ENCODE measurements at places on chromosomes 3 and 15. TPM values are rescaled to one million over a fixed set of nuclear protein-coding genes. Genes with fewer than 3 reads are reported as not detected.

Gene CAV3
- not detected for total RNA-seq

- DNase-seq: no peak
Measured at GRCh38 chr3:175316799-175317198, 457.7 kb downstream of the NAALADL2 start.

Gene CMTM6
- 52.4 TPM for total RNA-seq

GRCh38 chr15:34701536-34701935, 53.3 kb downstream of the GJD2 start:
- DNase-seq: no peak

Gene PRC1
- 3.8 TPM for total RNA-seq

DNA sequence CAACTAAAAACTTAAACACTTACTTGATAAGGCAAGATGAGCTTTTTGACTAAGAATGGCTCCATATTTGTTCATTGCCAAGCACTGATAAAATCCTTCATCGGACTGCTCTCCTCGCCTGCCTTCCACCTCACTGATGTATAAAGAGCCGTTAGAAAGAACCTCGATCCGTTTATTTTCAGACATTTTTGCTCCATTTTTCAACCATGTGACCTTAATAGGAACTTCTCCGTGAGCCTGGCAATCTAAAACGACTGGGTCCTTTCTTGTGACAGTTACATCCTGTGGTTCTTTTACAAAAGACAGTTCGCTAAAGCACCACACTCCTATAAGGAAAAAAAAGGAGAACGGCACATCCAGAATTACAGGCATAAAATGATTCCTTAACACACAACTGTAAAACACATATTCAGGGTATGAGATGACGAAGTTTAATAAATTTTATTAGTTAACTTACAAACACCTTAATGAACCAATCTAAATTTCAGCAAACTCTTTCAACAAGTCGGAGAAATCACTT, 2.5 kb downstream of the PRTG start:
- DNase-seq: no peak

DNA sequence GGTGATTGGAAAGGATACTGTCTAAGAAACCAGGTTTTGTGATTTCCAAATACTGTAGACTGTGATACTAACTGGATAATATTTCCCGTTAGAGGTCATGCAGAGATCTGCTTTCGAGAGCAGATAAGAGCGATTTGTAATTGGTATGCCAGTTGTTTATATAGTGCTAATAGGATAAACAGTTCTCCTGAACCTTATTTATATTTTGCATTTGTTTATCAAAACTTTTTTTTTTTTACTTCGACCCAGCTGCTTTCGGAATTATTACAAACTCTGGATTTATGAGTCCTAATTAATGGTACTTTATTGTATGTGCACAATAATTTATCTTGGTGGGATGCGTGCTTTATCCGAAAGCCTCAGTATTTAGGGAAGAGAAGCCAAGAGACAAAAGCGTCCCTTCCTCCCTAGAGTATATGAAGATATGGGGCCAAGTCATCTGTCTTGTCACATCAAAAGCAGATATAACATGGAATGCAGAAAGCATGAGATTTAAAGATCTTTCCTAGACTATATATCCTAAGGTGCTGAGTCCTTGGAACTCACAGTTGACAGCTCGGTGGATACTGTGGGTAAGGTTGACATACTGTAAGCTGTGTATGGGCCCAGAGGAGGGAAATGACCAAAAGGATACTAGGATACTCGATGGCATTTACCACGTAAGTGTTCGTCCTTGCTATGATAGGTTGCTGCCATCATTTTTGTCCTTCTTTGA, 62.2 kb downstream of the SMAD6 start:
- no peak for DNase-seq

Gene C2CD4A
- not detected for total RNA-seq

Gene USP50
- 1.1 TPM for total RNA-seq

Gene PPIB
- total RNA-seq: 470 TPM

DNA sequence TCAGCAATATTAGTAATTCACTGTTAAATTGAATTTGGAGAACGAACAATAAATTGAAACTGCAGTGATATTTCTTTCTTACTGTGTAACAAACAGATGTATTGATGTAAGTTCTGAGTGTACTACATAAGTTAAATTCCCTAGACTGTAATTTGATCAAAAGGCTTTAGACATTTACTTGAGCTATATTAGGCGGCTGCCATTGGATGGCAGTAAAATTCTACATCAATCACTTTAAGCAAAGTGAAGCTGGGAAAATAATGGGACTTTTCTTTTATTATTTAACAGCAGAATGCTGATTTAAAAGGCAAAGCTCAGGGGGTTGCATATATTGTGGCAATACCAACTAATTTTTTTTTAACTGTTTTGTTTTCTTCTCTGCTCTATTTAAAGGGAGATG, 212.6 kb upstream of the PLSCR5 start:
- no peak for DNase-seq

DNA sequence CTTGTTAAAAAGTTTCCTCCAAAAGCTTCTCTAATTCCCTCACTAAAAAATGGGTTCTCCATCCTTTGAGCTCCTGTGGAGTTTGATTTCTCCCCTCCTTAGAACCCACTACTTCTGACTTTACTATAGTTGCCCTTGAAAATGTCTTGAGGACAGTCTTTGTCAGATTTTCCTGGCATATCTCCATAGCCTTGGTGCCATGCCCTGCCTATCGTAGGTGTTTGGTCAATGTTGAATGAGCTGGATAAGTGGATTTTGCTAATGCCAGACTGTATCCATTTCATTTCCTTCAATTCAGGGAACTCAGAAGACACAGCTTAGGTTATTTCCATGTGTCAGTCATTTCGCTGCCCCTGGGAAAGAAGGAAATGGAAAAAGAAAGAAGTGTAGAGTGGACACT, 40.6 kb downstream of the TMEM266 start:
- no peak for DNase-seq

Gene CFAP44
- 3.6 TPM for total RNA-seq

Gene TAGLN3
- not detected for total RNA-seq

Gene CPNE9
- not detected for total RNA-seq

Gene PSTPIP1
- total RNA-seq: 24.8 TPM

Gene ZNF660
- total RNA-seq: 4.8 TPM

DNA sequence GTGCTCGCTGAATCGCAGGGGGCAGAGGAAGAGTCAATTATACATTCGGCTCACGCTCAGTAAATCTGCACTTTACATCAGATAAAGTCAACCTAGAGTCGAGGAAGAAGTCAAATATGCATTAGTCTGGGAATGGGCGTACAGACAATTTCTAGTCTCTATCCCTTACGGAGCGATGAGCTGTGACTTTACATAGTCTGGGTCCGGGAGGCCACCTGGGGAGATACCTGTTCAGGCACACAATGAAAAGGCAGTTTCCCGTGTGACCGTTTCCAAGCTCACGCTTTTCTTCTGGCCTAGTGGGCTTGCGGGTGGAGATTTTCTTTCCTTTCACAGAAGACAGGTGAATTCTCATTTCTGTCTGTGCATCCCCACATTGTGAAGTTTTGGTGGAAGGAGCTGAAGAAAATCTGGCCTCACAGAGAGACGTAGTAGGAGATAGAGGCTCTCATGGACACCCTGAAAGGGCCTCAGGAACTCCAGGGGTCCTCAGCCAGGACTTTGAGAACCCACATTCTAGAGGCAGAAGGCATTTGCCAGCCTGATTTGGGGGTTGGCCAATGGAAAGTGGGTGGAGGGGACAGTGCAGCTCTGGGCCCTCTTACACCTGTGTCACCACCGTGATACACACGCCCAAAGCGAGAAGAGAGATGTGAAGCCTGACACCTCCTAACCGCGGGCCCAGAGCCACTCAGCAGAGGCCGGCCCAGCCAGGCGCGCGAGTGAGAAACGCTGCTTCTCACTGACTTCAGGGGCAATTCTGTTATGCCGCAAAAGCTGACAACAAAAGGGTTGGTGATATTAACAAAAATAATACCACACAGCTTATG, 10.7 kb upstream of the OCA2 start:
- peak; percentile 82 for DNase-seq

Gene BLM
- total RNA-seq: 1.8 TPM

Gene CPN2
- total RNA-seq: 0.16 TPM

GRCh38 chr15:32867313-32867626, 149.5 kb downstream of the GREM1 start:
- no peak for DNase-seq

DNA sequence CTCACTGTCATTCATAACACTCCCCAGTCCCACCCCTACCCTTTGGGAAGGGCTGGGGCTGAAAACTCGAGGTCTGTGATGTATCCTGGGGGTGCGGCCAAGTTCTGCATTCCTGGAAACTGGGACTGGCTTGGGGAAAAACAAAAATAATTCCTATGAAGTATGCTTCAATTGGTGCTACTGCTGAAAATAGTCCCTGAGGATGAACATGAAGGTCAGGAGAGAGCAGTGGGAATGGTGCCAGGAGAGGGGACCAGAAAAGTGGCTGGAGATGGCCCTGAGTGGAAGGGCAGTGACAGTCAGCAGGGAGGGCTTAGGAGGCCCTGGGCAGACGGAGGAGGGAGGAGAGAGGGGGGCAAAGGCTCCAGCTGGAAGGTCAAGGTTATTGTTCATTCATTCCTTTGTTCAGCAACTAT, 4.8 kb upstream of the ISLR start:
- DNase-seq: no peak

Gene KY
- total RNA-seq: not detected

- DNase-seq: no peak
Measured at GRCh38 chr3:47398228-47398627, 17.4 kb downstream of the PTPN23 start.

DNA sequence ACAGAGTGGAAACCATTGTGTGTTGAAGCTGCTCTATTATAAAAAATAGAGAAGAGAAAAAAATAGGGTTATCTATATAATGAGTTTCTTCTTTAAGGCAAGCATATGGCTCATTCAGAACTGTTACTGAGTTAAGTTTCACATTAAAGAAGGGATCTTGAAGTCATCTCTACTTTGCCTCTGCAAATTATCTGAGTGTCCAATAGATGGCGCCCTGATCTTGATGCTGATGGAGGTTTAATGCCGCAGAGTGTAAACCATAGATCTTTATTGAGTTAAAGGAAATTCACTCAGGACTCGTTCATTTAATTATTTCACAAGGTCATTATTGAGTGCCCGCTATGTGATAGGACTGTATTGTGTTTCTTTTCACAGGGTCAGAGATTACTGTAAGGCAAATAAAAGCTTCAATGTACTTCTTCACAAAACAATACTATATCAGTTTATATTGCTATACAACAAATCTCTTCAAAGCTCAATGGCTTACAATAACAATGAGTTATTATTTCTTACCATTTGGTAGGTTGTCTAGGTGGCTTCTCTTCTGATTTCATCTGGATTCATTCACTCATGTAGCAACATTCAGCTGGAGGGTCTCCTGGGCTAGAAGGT, 171.4 kb downstream of the NSUN3 start:
- DNase-seq: no peak

- no peak for DNase-seq
Measured at GRCh38 chr3:117660941-117661817, 951.6 kb downstream of the TUSC7 start.

Gene GRAMD1C
- 1.8 TPM for total RNA-seq

Gene ARGFX
- total RNA-seq: not detected

GRCh38 chr15:80507131-80507530, 102.9 kb downstream of the ARNT2 start:
- DNase-seq: no peak

Gene SCAMP5
- 1.7 TPM for total RNA-seq

Gene C2CD4B
- 12.1 TPM for total RNA-seq

GRCh38 chr15:28003302-28004037, 95.6 kb downstream of the OCA2 start:
- peak; percentile 88 for DNase-seq

DNA sequence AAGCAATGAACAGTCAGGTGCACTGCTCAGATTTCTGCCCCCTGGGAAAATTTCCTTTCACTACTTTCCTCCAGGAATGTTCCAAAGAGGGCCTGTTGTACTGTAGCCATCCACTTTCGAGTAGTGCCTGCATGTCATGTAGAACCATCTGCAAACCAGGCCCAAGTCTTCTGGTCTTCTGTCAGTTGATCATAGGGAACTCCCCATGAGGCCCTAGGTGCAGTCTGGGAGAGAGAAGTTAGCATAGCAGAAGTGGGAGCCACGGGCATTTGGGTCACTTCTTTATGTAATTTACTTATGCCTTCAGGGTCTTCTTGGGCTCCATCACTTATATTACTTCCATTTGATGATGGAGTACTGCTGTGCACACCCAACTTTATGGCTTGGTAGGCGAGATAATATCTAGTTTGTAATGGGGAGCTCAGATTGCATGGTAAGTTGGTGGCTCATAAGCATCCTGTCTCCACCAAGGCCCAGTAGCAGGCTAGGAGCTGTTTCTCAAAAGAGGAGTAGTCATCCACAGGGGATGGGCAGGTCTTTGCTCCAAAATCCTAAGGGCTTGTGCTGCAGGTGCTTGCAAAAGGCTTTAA, 151.4 kb downstream of the NFKBIZ start:
- no peak for DNase-seq

DNA sequence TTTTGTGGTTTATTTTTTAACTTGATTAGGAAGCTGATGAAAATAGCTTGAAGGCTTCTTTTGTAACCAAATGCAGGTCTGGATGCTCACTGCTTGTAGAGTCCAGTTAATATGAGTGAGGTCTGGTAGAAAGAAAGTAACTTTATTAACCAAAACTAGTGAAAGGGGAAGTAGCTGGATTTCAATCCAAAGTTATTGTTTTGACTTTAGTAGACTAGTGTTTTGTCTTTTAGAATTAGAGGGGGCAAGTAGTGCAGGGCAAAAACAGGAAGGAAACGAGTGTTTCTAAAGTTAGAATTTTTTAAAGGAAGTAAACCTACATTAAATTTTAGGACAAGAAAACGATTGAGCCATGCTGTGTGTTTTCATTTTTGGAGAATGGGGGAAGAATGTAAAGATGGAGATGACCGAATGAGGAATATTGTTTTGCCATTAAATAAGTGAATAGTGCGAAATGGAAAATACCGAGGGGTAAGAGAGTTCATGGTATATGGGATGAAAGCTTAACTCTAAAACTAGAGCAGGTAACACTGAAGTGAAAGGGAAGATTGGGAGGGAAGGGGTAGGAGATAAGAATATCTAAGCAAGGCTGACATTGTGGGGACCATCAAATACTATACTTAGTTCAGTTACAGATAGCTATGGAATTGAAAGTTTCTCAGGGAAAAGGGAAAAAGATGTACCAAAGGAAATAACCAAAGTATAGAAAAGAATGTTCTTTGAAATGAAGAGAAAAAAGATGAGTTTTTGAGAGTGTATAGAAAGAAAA, 40.0 kb downstream of the USP3 start:
- no peak for DNase-seq

All from mesenteric fat pad (tissue), 1 donor.